ENCODE measurements at places on chromosomes 2 and 18.

DNA sequence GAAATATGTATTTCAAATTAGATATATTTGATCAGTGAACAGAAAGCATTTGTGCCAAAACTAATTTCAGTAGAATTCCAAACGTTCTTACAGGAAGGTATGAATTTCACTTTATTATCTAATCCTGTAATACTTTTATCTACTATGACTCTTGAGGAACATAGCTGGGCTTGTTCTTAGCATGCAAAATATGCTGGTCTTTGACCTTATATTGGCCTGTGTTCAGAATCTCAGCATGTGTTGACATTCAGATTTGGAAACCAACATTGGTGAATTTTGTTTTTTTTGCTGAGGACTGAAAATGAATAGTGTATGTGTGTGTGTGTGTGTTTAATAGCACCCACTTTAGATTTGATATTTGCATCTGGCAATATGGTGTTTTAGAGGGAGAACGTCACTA, 112.2 kb downstream of the MEIS1 start:
- DNase-seq: no peak

DNA sequence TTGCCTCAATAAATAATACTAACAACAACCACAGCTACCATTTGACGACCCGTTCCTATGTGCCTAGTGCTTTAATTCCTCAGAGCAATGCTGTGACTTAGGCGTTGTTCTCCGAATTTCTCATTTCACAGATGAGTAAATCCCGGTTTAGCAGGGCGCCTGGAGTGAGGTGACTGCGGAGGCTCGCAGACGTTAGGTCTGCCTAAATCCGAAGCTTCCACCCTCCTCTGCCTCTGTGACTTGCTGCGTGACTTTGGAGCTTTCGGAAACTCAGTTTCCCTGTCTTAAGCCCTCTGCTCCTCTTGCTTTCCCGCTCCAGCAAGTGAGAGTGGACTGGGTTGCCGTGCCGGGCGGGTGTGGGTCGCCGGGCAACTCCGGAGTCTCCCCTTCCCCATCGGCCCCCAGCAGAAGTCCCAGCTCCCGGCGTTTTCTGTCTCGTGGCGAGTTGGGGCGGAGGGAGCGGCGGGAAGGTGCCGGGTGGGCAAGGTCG, 711 bp upstream of the ATOH8 start:
- no peak for DNase-seq

DNA sequence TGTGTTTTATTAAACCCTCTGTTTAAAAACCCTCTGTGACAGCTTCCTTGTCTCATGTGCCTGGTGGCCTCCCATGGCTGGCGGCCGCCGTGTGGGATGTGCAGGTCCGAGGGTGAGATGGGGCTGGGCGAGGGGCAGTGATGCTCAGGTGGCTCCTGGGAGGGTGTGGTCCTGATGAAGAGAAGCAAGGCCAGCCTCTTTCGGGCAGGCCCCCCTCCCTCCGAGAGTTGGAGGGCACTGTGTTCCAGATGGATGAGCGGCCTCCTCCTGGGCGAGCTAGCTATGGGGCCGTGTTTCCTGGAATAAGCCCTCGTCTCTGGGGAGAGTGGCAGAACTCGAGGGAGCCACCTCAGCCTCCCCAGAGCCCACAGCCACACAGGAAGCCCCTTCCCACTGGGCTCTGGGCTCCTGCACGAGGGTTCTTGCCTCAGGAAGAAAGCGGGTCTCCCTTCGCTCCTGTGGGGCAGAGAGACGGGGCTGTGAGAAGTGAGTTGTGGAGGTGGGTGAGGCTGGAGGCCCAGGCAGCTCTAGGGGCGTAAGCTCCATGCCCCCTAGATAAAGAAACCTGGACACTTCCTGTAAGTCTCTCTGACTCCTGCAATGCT, 72.1 kb downstream of the ASB1 start:
- no peak for DNase-seq

DNA sequence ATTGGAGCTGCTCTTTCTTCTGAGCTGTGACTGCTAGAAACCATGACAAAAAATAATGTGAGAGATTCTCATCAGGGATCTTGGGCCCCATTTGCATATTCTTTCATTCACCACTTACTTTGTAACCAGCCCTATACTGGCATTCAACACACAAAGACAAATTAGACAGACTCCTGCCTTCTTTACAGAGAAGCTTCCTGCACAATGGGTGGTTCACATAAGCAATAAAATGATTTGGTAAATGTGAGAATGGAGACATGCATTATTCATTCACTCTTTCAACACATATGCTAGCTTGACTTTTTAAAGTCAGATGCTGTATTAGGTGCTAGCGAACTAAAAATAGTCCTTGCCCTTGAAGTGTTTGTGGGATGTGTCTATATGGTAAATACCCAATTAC, 174.4 kb downstream of the NCKAP5 start:
- no peak for DNase-seq

DNA sequence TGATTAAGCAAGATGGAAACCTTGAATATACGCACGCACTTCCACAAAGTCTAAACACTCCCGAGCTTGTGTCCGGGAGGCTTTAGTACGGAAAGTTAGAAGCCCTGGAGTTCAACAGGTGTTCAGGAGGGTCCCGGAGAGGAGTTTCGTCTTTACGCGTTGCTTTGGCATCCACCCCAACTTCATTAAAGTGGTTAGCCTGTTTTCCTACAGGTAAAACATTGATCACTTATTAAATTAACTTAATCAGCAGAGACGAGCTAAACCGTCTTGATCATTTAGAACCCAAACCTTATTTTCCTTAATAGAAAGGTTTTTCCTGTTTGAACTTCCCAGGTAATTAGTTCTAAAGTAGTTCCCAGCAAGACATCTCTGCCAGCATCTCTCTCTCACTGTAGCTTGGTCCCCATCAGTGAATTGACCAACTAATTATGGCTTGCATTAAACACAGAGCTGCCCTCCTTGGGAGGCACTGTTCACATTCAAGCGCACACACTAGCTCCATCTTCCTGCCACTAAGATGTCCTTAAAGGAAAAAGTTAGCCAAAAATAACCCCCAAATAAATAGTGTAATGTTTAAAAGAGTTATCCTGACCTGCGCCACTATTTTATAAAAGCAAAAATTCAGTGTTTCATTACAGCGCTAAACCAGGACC, 1.4 kb downstream of the NPAS2 start:
- no peak for DNase-seq

- peak; percentile 90 for DNase-seq
Measured at GRCh38 chr2:69741575-69742321, at the start of gene ANXA4. Gene ANXA4, plus strand, starts transcription at chr2:69742134. Its CDS starts 39,432 bp downstream, at chr2:69781566.
